Calu3 (cell line): ENCODE measurements at places on chromosomes 3 and 15. TPM values are rescaled to one million over a fixed set of nuclear protein-coding genes. Genes with fewer than 3 reads are reported as not detected.

DNA sequence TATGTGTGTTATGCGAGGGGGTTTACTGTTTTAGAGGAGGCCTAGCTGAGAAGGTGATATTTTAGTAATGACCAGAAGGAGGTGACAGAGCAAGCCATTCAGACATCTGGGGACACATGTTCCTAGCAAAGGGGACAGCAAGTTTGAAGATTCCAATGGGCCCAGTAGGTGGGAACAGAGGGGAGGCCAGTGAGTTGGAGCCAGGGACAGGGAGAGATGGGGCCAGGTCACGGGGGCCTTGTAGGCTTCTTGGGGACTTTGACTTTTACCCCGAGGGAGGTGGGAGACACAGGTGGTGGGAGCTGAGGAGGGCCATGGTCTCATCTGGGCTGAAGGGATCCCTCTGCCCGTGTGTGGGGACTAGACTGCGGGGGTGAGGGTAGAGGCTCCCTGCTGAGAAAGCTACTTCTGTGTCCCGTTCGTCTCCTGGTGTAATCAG is 72.5 kb downstream of the MGLL start:
- H3K4me1 ChIP-seq: peaks cover 62% of the 10 kb centered on the region
- no peak overlapping the region for H3K27ac ChIP-seq
- no peaks in the 10 kb centered on the region for H3K27me3 ChIP-seq
- no peak for DNase-seq

- DNase-seq: no peak
- no peak overlapping the region for H3K27ac ChIP-seq
- H3K4me1 ChIP-seq: no peaks in the 10 kb centered on the region
Observed at GRCh38 chr3:138374573-138375134, 26.3 kb downstream of the MRAS start.

DNA sequence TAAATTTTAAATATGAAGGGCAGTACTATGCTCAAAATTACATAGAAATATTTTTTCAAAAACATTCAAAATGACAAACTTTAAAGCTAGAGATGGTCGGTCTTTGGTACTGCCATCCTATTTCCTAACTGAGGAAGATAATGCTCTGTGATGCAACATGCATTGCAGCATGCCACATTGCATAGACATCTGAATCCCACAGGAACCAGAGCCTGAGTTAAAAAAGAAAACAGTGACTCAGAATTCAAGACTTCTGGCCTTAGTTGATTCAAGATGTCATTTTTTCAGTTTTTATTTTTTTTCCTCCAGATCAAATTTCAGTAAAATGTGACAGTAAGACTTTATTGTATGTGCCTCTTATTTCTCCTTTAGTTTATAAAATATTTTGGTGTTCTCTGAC is 33.1 kb downstream of the TP63 start:
- no peak overlapping the region for H3K27ac ChIP-seq
- no peak for DNase-seq
- H3K36me3 ChIP-seq: no peaks in the 10 kb centered on the region

The ZNF502 gene
- total RNA-seq: 0.99 and 1.8 TPM in 2 replicates

DNA sequence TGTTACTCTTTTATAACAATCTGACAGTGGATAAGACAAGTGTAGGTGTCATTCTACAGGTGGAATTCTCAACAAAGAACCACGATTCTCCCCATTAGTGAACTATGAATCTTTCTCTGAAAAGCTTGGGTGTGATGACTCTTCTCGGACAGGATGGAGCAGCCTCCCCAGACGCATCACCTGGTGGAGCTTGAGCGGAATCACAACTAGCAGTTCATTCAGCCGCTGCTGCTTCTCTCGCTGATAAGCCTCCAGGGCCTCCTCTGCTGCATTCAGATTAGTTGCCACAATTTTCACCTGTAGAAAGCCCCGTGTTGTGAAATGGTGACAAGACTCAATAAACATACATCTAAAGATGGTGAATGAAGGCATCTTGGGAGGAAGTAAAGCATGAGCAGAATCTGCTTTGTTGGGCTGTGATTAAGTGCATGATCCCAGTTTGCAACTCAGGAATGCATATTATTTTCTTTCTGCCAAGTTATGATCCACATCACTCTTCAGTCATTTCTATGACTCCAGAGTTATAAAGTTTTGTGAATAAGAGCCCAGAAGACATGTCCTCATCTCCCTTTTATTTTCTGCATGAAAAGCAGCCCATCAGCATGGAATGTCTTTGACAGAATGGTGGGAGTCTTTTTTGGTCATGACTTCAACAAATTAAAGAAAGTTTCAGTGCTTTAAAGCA is 93.6 kb downstream of the BOC start:
- no peak for DNase-seq
- H3K4me1 ChIP-seq: no peaks in the 10 kb centered on the region
- H3K27ac ChIP-seq: no peak overlapping the region
- H3K27me3 ChIP-seq: no peaks in the 10 kb centered on the region
- H3K36me3 ChIP-seq: no peaks in the 10 kb centered on the region

The IL5RA gene
- total RNA-seq: not detected in 2 replicates

GRCh38 chr15:87959080-87959479 is 297.5 kb downstream of the NTRK3 start:
- H3K27me3 ChIP-seq: no peaks in the 10 kb centered on the region
- no peak overlapping the region for H3K4me3 ChIP-seq
- H3K4me1 ChIP-seq: no peaks in the 10 kb centered on the region
- no peak overlapping the region for H3K27ac ChIP-seq

DNA sequence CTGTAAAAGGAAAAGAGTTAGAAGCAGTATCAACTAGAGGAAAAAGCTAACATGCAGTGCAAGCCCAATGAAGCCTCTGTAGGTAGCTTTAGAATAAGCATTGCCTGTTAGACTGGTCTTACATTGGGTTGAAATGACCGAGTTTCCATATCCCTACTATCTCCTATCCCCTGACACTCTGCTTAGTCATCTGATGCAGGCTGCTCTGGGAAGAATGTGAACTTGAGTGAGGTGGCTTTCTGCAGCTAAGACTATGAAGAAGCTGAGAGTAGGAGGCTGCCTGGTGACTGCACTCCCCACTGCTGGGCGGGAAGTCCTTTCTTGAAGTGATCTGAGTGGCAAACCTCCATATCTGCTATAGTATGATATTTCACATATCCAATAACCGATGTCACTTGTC is 64.7 kb downstream of the OXSM start:
- no peaks in the 10 kb centered on the region for H3K27me3 ChIP-seq
- DNase-seq: peak; percentile 4
- peaks cover 26% of the 10 kb centered on the region for H3K4me1 ChIP-seq
- H3K27ac ChIP-seq: no peak overlapping the region

The SPINT1 gene
- total RNA-seq: 93.7 and 98.4 TPM in 2 replicates

The GOLGA8O gene
- total RNA-seq: not detected in 2 replicates

- no peak overlapping the region for H3K4me3 ChIP-seq
- no peak overlapping the region for H3K27ac ChIP-seq
- H3K4me1 ChIP-seq: peaks cover 34% of the 10 kb centered on the region
- H3K36me3 ChIP-seq: peaks cover 82% of the 10 kb centered on the region
- H3K27me3 ChIP-seq: no peaks in the 10 kb centered on the region
Observed at GRCh38 chr3:184140436-184140835, 5.3 kb downstream of the EIF2B5 start.

DNA sequence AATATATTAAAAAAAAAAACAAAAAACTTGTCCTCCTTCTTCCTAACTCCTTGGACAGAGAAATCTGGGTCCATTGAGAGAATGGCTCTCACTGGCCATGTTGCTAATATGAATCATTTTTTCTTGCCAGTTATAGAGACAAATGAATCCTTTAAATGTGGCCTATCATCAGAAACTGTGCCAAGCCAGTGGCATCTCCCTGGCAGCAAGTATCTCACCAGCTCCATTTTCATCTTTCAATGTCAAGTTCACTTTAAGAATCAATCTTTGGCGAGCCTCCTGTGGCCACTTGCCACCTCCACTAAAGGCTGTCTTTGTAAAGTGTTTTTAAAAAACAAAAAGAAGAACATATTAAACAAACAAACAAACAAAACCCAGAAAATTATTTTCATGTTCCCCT is 202.5 kb downstream of the TUSC7 start:
- no peaks in the 10 kb centered on the region for H3K4me1 ChIP-seq
- H3K27ac ChIP-seq: no peak overlapping the region
- DNase-seq: no peak
- no peaks in the 10 kb centered on the region for H3K36me3 ChIP-seq
- H3K4me3 ChIP-seq: no peak overlapping the region

The MUSTN1 gene
- 0.66 TPM in 1 of 2 replicates, not detected in the other for total RNA-seq

- no peaks in the 10 kb centered on the region for H3K27me3 ChIP-seq
- DNase-seq: peak; percentile 9
- no peak overlapping the region for H3K4me3 ChIP-seq
- H3K27ac ChIP-seq: no peak overlapping the region
Observed at GRCh38 chr15:71526060-71526820, 284.1 kb upstream of the NR2E3 start.

- no peak for DNase-seq
- no peaks in the 10 kb centered on the region for H3K36me3 ChIP-seq
- no peak overlapping the region for H3K27ac ChIP-seq
- no peaks in the 10 kb centered on the region for H3K27me3 ChIP-seq
- H3K4me1 ChIP-seq: no peaks in the 10 kb centered on the region
Observed at GRCh38 chr15:100099976-100100375, 241.8 kb downstream of the ADAMTS17 start.

The CPLX3 gene
- total RNA-seq: 0.21 and 0.29 TPM in 2 replicates

DNA sequence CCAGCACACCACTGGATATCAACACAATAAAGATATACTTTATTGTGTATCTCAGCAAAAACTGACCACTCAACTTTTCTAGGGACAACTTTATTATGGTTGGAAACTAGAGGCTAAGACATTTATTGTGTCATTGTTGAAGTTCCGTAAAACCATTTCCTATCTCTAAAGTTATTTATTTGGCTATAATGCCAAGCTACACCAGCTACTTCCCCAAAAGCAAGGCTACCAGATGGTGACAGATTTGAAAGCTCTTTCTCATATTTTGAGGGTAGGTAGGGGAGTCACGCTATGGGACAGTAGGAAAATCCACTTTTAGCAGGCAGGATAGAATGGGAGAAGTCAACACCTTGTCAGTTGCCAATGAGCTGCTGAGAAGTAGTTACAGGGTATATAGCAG is 834.6 kb upstream of the CFAP20DC start:
- no peak overlapping the region for H3K27ac ChIP-seq
- H3K27me3 ChIP-seq: no peaks in the 10 kb centered on the region
- H3K4me1 ChIP-seq: no peaks in the 10 kb centered on the region
- no peak for DNase-seq

The TSEN2 gene
- 26.7 and 32.0 TPM in 2 replicates for total RNA-seq

- H3K4me3 ChIP-seq: no peak overlapping the region
- H3K36me3 ChIP-seq: no peaks in the 10 kb centered on the region
- H3K27ac ChIP-seq: no peak overlapping the region
- no peaks in the 10 kb centered on the region for H3K4me1 ChIP-seq
- DNase-seq: no peak
Observed at GRCh38 chr15:33720952-33721351, 247.3 kb upstream of the CHRM5 start.

The TMEM212 gene
- total RNA-seq: not detected in 2 replicates

DNA sequence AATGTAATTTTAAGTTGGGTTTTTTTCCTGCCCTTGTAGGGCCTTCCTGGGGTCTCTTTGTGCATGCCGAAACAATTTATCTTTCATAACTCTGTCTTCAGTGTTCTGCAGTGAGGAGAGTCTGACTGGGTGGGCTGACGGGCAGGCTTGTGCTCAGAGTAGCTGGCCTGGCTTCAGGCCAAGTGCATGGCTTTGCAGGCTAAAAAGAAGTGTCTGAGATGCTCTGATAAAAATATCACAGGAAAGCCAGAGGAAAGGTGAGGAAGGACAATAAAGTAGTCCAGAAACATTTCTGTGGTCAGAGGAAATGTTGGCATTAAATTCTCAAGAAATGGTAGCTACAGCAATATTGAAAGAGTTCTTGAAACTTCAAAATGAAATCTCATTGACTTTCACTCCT is 25.5 kb downstream of the ST3GAL6 start:
- no peak for DNase-seq
- peaks cover 21% of the 10 kb centered on the region for H3K4me1 ChIP-seq
- H3K27ac ChIP-seq: no peak overlapping the region
- no peak overlapping the region for H3K4me3 ChIP-seq
- peaks cover 5% of the 10 kb centered on the region for H3K36me3 ChIP-seq
- no peaks in the 10 kb centered on the region for H3K27me3 ChIP-seq

DNA sequence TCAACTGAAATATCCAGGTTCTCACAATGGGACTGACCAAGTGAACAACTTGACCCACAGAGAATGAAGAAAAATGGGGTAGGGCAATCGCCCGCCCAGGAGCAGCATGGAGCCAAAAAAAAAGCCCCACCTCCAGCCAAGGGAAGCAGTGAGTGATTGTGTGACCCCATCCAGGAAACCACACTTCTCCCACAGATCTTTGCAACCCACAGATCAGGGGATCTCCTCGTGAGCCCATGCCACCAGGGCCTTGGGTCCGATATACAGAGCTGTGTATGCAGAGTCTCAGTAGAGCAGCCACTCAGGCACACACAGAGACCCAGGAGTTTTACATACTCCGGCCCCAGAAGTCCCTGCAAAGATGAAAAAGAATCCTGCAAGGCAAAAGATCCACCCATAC is 35.7 kb downstream of the PYGO1 start:
- no peaks in the 10 kb centered on the region for H3K36me3 ChIP-seq
- no peak overlapping the region for H3K4me3 ChIP-seq
- no peak overlapping the region for H3K27ac ChIP-seq
- no peaks in the 10 kb centered on the region for H3K4me1 ChIP-seq
- no peak for DNase-seq

DNA sequence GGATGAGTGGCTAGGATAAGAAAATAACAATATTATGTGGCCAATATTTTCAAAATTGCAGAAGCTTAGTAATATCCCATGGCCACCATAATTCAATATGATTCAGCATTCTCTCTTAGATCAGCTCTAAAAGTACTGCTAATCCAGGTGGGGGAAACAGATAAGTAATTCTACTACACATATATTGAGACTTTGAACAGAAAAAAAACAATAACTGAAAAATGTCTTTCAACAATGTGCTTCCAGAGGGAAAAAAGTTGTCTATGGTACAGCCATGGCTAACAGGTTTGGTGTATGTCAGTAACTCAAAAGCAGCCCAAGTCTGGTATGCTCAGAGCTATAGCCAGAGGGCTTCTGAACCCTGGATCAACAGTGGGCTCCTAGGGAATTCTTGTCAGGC is 42.4 kb upstream of the PPIB start:
- H3K27ac ChIP-seq: no peak overlapping the region
- no peak for DNase-seq
- H3K27me3 ChIP-seq: no peaks in the 10 kb centered on the region
- H3K36me3 ChIP-seq: peaks cover 14% of the 10 kb centered on the region
- H3K4me1 ChIP-seq: peaks cover 7% of the 10 kb centered on the region
